SK-N-DZ (cell line): ENCODE measurements at places on chromosomes 12 and 14.

- no peak for DNase-seq
Observed at GRCh38 chr12:55849616-55850343, 7.0 kb upstream of the MMP19 start.

DNA sequence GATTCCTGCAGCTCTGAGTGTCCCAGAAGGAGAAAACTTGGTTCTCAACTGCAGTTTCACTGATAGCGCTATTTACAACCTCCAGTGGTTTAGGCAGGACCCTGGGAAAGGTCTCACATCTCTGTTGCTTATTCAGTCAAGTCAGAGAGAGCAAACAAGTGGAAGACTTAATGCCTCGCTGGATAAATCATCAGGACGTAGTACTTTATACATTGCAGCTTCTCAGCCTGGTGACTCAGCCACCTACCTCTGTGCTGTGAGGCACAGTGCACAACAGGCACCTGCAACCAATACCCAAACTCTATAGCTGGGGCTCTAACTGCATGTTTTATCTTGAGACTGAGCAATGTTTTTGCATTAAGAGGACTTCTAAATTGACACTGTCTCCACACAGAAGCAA, 379.2 kb upstream of the OR4E1 start:
- no peak for DNase-seq

DNA sequence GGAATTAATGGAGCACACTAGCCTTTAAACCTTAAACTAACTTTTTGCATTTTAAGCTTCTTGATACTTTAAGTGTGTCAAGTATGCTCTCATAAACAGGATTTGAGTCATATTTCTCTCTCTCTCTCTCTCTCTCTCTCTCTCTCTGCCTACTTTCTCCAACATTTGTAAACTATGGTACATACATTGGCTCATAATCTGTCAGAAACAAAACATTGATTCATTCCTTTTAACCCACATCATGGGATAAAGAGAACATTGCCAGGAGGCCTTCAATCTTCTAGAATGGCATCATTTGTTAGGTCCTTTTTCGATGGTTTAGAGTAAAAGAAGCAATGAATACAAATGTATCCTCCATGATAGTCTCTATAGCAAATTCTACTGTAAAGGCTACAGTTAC, 81.6 kb upstream of the RERGL start:
- DNase-seq = no peak

DNA sequence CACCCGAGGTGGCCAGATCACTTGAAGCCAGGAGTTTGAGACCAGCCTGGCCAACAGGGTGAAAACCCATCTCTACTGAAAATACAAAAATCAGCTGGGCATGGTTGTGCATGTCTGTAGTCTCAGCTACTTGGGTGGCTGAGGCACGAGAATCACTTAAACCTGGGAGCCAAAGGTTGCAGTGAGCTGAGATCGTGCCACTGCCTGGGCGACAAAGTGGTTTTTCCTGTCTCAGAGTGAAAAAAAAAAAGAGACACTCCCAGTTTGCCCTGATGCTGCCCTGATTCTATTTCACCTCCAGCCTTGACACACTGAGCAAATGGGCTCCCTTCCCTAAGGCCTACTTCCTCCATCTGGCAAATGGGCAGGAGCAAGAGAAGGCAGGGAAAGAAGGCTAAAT, 28.5 kb upstream of the PLEK2 start:
- no peak for DNase-seq

- no peak for DNase-seq
Observed at GRCh38 chr14:98301681-98302080, 970.3 kb downstream of the BCL11B start.

GRCh38 chr12:102479099-102479885, 1.1 kb downstream of the IGF1 start:
- DNase-seq = no peak

GRCh38 chr14:91681118-91681517, 50.8 kb downstream of the CATSPERB start:
- no peak for DNase-seq

DNA sequence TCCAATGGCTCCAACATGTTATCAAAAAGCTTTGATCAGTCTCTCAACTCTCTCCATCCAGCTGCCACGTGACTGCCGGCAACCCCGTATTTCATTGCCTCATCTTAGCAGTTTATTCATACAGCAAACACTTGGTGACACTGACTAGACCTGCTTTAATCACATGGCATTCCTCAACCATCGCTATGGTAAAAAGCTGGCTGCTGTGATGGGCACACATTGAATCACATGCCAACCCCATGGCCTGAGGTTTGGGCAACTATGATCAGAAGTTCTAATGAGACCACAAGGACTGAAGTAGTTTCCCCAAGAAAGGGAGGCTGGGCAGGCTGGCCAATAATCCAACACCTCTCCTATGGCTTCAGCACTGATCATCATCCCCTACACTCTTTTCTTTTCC, 40.6 kb upstream of the TAS2R42 start:
- no peak for DNase-seq

DNA sequence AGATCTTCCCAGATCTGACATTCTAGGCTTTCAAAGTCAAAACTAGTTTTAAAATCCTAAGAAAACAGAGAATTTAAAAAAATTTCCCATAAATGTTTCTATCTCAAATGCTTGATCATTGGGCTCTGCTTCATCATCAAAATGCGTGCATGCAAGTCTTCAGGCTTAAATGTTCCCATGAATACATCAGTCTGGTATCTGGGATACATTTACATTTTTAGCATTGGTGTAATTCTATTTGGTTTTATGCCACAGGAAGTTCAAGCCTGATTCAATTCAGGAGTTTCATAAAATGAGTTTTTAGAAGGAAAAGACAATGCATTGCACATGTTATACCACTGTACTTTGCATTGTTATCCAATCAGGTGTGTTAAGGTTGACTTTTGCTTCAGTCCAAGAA, 336.4 kb downstream of the PCNX1 start:
- no peak for DNase-seq

GRCh38 chr12:7351177-7351576, 47.3 kb downstream of the ACSM4 start:
- no peak for DNase-seq

DNA sequence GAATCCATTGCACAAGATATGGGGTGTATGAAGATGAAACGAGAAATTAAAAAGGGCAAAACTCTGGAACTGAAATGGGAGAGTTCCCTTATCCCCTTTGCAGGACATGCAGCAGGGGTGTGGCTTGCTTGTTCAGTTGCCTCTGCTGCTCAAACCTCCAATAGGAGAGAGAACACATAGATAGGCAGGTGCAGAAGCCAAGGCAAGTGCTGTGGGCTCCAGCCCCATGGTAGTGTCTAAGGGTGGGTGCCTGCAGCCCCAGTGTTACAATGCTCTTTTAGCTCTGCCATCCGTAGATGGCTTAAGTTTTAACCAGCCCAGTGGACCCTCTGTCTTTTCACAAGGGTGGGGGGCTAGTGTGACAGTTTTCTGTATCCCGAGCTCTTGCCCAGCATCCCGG, 69.7 kb downstream of the CMAS start:
- DNase-seq = no peak

GRCh38 chr12:66555113-66555512, 123.8 kb downstream of the GRIP1 start:
- no peak for DNase-seq

- DNase-seq = peak; percentile 13
Observed at GRCh38 chr14:57066887-57067513, 201.7 kb downstream of the EXOC5 start.

GRCh38 chr12:63929426-63929825, 84.9 kb downstream of the SRGAP1 start:
- no peak for DNase-seq

DNA sequence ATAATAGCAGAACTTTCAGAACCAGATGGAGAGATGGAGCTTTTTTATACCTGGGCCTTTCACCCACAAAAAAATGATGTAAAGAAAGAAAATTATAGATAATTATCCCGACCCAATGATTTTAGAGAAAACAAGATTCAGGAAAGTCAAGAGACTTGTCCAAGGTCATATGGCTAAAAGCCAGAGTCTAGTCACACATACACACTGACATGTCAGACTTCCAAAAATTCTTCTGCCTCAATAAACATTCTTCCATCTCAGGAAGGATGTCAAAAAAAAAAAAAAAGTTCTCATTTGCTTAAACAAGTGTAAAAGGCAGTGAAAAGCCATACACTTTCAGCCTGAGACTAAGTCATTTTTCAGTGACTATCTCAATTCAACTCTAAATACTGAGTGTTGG, 116.0 kb downstream of the PRICKLE1 start:
- no peak for DNase-seq

DNA sequence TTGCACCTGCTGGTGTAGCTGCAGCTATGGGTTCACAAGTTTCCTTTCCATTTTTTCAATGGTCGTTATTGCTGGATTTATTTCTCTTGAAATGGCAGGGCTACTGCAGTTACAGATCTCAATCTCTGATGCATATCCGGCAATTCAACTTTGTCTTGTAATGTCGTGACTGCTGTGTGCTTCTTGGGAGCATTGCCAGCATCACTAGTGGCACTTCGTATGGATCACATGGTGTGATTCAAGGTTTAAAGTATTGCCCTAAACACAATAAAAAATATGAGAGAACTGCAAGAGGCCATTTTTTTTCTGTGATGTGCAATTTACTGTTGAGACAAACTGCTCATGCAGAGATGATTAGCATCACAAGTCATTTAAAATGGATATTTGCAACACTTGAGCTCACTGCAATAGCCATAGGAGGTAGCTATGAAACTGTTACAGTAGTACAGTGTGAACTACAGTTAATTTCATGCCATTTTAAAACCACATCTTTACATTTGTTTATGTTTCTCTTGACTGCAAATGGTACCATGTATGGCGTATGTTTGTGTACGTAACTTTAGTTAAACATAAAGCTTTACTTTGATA, 217.4 kb upstream of the PDE3A start:
- no peak for DNase-seq

GRCh38 chr14:89351221-89351515, 65.9 kb downstream of the FOXN3 start:
- no peak for DNase-seq

GRCh38 chr12:62130834-62131552, 129.2 kb upstream of the USP15 start:
- DNase-seq = no peak

- no peak for DNase-seq
Observed at GRCh38 chr12:3164454-3165077, 87.4 kb downstream of the TSPAN9 start.

DNA sequence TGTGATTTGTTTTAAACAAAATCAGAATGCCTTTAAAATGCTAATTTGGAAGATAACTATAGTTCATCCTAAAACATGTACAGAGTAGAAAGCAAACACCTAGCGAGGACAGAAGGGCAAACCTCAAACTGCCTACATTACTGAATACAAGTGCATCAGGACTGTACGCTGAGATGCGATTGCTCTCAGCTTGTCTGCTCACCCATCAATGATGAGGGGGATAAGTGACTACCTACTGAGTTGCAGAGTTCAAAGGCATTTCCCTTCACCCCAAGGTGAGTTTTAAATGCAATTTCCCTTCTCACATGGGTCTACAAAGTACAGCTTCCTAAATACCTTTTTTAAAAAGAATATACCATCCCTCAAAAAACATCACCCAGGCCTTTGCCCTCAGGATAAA, 52.9 kb downstream of the PHLDA1 start:
- DNase-seq = no peak

GRCh38 chr14:77113644-77114043, 15.6 kb downstream of the CIPC start:
- no peak for DNase-seq

GRCh38 chr12:67148265-67148664, 120.9 kb upstream of the CAND1 start:
- DNase-seq = no peak

DNA sequence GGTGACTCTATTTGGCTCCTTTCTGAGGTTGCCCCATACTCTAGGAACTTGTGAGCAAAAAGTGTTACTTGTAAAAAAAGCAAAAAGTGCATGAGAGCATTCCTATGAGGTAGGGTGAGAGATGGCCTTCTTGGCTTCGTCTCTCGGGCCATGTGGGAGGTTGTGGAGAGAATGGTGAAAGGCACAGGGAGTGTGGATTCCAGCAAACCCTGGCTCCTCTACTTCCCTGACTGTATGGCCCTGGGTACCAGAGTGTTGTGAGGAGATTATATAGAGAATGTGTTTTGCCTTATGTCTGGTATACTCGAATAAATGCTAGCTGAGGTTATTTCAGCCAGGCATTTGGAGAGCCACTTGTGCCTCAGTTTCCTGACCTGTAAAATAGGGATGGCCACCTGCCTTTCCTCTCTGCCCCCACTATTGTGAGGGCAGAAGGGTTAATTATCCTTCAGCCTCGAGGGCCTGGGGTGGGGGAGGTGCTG, 11.0 kb downstream of the PLEKHG3 start:
- DNase-seq = no peak
